Activated CD4-positive, alpha-beta T cell treated with anti-CD3 and anti-CD28 coated beads, Interleukin-2, amount 10 ng/mL, durations not matched to agents 7 days and 5 days (primary cell): ENCODE measurements at places on chromosomes 13 and 19.

DNA sequence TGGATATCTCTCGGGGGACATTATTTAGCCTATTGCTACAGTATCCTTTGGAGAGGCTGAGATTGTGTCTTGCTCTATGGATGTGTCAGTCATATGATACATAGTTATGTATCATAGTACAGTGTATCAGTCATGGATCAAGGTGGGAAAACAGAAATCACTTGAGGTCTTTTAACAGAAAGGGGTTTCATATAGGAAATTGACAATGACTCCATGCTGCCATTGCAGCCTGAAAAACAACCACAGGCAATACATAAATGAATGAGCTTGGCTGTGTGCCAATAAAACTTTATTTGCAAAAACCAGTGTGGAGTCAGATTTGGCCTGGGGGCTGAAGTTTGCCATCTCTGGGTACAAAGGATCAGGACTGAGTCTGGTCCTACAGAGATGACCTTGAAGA lies 35.4 kb downstream of the COLGALT1 start:
- no peak for DNase-seq

DNA sequence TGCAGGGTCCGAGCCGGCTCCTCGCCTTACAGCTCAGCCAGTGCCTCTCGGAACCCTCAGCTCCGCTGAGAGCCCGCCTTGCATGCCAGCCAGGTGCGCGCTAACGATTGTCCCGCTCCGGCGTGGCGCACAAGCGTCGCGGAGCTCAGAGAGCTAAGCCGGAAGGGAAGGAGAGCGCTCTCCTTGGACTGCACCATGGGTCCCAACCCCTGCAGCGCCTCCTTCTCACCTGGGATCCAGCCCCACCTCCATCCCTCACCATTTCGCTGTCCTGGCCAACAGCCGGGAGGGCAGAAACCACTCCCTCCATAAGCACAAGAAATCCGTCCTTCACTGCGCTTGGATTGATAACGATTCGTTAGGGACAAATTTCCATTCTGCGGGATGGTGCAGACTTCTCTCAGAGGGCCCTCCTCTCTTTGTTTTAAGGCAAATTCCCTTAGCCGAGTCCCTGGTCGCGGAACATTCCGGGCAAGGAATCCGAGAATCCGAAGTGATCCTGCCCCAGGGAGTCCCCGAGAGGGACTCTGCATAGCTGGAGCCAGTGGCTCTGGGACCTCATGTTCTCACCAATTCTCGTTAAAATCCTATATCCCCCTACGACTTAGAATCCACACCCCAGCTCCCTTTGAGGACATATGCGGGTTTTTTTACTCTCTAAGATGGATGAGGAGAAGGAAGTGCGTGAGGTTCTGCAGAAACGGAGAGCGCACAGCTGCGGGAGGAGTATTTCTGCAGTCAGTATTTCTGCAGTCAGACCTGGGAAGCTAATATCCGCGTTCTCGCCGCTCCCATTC lies 2.8 kb downstream of the GSX1 start:
- DNase-seq = no peak

- no peak for DNase-seq
Observed at GRCh38 chr13:46609052-46609451, 56.1 kb downstream of the LRCH1 start.

- DNase-seq = peak; percentile 21
Observed at GRCh38 chr19:8004723-8005513, 523 bp downstream of the ELAVL1 start.

GRCh38 chr13:112693831-112694497 lies 4.1 kb downstream of the ATP11A start:
- DNase-seq = no peak

DNA sequence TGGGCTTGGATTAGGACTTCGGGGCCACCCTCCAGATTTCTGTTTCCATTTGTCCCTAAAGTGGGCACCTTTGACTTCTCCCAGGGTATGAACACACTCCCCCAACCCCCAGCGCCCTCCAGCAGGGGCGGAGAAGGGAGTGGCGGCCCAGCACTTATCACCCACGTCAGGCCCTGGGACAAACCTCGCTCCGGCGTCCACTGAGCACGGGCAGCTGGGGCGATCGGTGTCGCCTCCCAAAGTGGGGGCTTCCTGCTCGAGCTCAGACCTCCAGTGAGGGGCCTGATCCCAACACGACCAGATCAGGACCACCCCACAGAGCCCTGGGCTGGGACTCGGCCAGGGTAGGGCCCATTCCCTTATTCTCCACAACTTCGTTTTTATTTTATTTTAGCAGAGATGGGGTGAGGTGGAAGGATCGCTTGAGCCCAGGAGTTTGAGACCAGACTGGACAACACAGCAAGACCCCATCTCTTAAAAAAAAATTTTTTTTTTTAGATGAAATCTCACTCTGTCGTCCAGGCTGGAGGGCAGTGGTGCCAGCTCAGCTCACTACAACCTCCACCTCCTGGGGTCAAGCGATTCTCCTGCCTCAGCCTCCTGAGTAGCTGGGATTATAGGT lies 3.7 kb upstream of the TCF3 start:
- DNase-seq = no peak

DNA sequence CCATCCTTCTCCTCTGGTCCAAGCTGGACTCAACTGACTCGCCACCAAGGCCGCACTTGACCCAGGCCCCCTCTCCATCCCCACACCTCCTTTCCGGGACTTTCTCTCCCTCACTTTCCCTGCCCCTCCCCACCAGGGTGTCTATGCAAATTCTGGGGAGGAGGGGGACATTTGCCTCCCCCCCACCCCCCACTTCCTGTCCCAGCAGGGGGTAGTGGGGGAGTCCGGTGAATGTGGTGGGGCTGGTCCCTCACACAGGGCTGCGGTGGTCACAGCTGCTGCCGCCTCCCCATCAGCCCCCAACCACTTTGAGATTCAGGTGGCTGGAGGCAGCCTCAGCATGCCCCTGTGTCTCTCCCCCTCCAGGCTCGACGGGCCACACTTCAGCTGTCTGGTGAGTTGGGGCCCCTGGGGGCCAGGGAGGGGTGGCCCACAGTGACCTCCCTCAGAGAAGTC lies 870 bp downstream of the SPIB start:
- DNase-seq = no peak

DNA sequence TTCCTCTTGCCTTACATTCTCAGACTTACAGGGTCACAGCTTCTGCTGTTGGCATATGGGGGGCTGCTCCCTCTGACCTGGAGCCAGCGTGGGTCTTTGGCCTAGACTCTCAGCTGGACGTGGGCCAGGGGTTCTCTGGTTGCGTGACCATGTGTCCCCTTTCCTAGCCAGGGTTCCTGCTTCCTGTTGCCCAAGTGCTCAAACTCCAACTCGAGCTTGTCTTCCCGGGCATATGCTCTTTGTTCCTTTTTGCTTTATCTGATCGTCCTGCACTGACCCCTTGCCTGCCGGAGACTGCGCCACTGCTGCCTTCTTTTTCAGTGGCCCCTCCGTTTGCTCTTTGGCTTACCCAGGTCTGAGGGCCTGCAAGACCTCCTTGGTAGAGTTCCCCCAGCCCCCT lies 25.3 kb upstream of the GPR183 start:
- DNase-seq = no peak

DNA sequence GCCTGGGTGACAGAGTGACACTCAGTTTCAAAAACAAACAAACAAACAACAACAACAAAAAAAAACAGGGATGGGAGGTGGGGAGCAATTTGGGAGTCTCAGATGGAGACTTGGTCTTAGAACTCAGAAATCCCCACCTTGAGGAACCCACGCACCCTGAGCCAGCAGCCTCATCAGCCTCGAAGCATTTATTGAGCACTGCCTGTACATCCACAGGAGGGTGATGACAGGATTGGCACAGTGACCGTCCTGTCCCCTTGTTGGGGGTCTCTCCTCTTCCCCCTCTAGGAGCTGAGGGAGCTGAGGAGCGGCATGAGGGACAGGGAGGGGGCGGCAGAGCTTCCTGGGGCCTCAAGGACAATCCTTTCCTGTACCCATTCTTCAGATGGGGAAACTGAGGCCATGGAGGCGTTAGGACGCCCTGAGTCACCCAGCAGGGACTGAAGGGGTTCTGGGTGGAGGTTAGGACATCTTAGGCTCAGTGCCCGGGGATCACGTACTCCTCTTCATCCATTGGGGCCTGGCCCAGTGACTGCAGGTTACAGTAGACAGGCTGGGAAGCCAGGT lies 5.6 kb downstream of the GDF15 start:
- no peak for DNase-seq

- DNase-seq = no peak
Observed at GRCh38 chr13:67204764-67205163, 25.4 kb downstream of the PCDH9 start.

DNA sequence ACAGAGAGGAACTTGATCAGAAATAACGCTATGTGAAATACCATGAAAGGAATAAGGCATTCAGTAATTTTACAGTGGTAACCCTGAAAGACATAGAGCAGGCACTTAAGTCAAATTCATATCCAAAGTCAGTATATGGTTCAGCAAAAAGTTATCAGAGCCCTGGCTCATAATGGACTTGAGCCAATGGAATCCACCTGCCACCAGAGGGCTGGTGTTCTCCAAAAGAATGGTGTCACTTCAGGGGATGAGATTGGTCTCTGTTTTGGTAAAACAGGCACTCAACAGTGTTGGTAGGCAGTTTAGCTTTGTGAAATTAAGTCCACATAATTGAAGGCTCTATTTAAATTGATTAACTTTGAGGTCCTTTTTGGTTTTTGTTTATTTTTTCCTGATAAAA lies 93.9 kb downstream of the LIG4 start:
- DNase-seq = no peak

DNA sequence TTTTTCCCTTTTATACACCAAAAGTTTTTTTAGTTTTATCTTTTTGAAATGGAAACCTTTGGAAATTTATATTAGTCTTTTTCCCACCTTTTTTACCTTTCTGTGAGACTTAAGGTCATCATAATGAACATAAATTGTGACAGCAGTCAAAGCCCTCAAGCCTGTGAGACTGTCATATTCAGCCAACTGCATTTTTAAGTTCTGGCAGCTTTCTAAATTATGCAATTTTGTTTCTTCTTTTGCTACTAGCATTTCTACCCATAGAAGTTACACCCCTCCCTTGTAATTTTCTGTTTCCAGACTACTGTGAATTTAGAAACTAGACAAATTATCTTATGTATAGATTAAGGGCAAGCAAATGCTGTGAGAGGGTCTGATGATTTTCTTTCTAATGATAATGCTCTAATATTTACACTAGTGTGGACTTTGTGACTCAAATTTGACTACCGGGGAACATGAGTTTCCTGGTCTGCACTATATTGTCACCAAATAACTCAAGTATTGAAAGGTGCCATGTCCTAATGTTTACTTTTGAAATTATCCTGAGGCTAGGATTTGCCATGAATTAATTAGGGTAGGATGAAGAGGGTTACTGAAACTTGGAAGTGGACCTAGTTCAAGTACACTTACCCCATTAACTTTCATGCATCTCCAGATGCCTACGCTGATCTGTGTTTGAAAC lies 43.7 kb downstream of the FRY start:
- no peak for DNase-seq

DNA sequence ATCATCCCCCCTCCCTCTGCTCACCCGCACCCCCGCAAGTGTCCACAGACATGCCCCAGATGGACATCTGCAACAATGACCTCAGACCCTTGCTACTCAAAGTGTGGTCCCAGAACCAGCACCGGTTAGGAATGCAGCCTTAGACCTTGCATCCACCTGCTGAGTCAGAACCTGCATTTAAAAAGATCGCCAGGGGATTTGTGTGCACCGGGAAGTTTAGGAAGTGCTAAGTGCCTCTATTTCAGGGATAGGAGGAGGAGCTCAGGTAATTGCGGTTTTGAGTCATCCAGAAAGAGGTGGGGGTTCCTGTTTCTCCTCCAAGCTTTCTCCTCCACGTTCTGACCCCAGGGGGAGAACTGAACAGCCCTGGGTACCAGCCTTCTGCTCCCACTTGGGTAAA lies 46.2 kb downstream of the CACNA1A start:
- no peak for DNase-seq

DNA sequence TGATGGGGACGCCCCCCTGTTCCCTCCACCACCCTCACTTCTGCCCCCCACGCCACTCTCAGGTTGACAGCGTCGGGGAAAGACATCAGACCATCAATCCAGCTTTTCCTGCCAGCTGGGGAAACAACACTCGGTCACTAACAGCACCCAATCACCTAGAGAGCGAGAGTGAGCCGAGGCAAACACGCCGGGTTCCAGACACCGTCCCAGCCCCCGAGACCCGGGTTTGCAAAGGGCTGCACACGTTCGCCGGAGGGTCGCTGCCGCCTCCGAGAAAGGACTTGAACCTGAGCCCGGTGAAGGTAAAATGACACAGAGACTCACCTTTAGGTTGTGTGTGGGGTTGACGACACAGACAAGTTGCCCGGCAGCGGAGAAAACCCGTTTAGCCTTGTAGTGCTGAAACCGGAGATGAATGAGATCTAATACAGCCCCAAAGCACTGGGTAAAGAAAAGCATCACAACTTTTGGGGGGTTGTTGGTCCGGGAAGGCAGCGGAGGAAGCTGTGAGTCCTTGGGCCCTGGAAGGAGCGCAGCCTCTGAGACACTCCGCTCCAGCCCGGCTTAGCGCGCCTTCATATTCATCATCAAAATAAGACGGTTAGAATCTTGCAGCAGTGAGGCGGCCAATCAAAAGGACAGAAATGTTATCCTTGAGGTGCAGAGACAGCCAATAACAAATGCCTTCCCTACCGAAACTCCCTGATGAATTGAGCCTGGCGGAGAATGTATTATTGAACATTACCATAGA lies at the start of gene SIAH3:
Gene SIAH3 (minus strand): TSS at position 583 of the 751 bp plus-strand sequence. CDS start 124 bp downstream, at position 459.
- DNase-seq = peak; percentile 21

GRCh38 chr19:32809254-32809653 lies 60.3 kb downstream of the SLC7A9 start:
- DNase-seq = no peak

DNA sequence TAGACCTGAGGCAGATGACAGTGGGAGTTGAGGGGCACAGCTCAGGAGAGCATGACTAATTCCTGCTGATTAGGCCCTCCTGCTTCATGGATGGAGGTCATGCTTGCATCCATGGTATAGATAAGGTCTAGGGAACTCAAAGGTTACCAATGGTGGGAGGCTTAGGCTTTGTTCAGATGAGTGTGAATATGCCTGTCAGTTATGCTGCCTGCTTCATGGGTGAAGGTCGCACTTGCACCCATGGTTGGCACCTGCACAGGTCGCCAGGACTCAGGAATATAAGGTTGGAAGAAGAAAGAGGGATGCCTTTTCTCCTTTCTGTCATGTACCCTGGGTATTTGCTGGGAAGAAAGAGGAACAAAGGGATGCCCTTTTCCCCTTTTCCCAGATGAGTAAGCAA lies 53.4 kb upstream of the GJB6 start:
- DNase-seq = no peak

DNA sequence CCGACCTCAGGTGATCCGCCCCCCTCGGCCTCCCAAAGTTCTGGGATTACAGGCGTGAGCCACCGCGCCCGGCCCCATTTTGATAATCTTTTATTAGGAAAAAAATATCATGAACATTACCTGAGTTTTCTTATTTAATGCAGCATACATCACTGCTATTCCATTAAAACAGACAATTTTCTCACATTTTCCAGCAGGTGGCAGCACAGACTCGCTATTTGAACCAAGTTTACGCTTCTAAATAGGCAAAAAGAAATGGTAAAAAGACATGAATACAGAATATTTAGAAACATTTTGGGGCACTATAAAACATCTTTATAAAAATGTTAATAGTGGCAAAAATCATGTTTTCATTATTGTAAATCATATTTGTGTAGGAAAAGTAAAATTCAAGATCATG lies 903.1 kb downstream of the SLITRK6 start:
- peak; percentile 50 for DNase-seq

- DNase-seq = no peak
Observed at GRCh38 chr13:52161181-52161646, 1.8 kb upstream of the NEK3 start.
